ENCODE measurements at places on chromosomes 5 and 9.

DNA sequence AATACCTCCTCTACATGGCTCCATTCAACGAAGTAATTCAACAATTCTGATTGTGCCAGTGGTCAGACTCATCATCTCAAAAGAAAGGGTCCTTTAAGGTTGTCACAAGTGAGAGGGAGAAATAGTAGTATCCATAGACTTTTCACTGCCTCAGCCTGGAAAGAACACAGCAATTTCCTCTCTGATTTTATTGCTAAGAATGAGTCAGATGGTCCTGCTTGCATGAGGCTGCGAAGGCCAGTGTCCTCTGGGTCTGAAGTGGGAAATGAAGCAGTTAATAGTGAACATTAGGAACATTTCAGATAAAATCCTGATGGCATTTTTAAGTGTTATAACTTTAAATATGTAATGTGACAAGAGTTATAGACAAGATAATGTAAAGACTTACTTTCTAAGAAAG, 979.0 kb downstream of the EFNA5 start:
- DNase-seq = no peak

DNA sequence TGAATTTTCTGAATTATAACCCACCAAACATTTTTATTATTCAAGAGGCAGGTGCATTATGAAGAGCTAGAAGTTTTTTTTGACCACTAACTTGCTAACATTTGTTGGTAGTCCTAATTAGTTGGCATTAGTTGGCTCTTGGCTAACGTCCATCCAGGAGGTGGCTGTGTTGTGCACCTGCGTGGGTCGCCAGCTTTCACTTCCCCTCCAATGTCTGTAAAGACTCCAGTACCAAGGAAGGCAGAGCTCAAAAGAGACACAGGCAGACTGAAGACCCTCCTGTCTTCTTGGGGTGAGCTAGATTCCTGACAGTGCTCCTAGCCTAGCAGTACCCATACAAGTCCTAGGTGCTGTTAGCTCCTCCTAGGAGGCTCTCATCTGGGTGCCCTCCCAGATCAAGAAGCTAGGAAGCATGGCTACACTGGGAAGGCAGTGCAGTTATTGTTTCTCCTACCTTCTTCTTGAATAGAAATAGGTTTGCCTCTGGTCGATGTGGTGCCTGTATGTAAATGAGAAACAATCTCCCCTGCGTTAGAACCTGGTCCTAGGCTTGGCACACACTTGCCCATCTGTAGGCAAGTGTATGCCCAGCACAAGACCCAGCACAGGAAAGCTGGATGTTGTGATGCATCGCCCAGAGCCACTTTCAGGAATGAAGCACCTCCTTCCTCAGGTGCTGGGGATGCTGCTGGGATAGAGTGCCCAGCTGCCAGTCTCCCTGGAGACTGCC, 190.9 kb downstream of the ICE1 start:
- DNase-seq = no peak

GRCh38 chr9:114006931-114007691, 71.0 kb downstream of the AMBP start:
- DNase-seq = peak; percentile 25

DNA sequence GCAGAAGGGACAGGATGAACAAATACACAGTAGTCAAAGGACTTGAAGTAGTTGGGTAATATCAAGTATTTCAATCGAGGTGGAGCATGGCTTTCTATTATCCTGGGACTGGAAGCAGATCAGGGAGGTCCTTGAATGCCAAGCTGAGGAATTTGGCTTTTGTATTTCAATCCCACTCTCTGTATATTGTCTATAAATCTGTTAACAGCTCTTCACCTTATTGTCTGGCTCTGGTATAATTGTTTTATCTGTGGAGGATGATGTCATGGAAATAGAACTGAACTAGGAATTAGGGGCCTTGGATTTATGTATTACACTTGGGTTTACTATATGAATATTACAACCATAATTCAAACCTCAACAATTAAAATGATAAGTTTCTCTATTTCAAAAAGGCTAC, 6.3 kb upstream of the ADAMTSL1 start:
- DNase-seq = no peak

- no peak for DNase-seq
Measured at GRCh38 chr5:138597661-138598400, 22.6 kb upstream of the HSPA9 start.

DNA sequence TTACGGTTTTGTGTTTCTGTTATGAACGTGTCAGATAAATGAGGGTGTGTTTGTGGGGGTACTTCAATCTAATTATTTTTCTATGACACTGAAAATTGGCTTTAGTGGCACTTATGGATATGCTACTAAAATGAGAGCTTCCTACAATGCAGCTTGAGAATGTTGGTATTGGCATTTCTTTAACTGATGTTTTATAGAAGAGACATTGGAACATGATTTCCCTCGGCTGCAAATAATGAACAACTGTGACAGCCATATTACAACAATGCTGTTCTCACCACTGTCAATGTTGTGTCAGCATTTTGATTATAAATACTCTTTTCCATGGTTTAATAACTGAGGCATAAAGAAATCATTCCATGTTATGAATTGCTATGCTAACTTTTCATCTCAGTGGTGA, 279.4 kb downstream of the KDM4C start:
- no peak for DNase-seq

DNA sequence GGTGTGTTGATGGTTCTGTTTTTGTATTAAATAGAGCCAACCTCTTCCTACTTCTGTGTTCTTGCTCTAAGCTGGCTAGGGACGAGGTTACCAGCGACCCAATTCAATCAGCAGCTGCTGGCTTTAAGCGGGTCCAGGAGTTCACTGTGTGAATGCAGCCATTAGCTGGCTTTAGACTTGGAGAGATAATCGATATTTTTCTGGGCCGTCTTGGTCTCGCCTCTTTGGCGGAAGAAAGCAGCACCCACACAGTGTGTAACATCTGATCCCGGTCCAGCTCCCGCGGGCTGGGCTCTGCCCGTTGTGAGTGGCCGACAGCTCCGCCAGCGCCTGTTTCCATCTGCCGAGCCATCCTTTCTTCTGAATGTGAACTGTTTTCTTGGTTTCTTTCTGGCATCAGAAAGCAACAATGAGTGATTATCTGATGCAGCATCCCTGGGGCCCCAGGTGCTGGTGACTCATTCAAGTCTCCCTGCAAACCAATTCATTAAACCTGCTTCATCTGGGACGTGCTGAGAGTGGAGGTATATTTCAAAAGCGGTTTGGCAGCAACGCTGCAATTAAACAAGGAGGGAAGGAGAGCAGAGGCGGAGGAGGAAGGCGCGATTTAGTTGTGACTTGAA, 90.8 kb upstream of the IRX4 start:
- DNase-seq = no peak

- no peak for DNase-seq
Measured at GRCh38 chr5:3650320-3650719, 54.7 kb downstream of the IRX1 start.

DNA sequence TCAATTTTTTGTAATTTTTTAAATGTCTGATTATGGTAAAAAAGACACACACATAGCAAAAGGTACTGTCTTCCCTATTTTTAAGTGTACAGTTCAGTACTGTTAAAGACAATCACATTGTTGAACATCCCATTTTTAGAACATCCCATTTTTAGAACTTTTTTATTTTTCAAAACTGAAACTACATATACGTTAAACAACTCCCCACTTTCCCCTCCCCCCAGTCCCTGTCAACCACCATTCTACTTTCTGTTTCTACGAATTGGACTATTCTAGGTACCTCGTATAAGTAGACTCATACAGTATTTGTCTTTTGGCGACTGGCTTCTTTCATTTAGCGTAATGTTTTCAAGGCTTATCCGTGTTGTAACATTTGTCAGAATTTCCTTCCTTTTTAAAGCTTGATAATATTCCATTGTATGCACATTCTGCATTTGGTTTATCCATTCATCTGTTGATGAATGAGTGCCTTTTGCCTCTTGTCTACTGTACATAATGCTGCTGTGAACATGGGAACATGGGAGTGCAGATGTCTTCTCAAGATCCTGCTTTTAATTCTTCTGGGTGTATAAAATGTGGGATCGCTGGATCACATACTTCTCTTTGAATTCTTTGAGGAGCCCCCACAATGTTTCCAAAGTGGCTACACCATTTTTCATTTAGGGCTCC, 154.0 kb downstream of the PIK3R1 start:
- no peak for DNase-seq

GRCh38 chr9:84331119-84331809, 9.3 kb downstream of the SLC28A3 start:
- DNase-seq = no peak

DNA sequence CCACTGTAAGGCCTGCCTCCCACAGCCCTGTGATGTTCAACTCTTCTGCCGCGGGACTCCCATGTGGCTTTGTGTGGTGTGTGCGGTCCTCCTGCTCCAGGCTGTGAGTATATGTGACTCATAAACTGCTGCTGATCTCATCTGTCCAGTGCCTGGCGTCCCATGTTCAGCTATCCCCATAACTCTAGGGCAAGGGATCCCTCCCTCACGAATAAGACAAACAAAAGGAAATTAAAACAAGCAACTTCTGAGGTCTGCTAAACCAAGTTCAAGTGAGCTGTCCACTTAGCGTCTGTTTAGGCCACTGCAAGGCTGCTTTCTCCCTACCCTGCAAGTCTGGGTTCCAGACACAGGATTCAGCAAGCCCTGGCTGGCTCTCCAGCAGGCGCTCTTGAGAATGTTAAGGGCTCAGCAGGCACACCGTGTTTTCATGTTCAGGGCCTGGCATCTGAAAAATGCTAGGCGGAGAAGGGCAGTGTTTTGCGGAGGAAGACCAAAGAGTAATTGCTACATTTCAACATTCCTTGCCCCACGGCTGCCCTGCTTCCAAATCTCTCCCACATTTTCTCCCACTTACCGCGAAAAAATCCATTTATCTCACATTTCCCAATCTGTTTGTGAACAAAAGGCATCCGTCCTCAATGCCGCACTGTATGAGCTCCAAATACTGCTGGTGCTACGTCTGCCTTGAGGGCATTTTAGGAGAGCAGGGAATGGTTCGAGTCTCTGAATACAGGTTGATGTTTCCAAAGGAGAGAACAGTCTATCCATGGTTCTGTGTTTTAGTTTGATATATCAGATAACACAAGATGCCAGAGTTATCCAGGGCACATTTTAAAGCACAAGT, 280.2 kb downstream of the SEMA5A start:
- DNase-seq = no peak

DNA sequence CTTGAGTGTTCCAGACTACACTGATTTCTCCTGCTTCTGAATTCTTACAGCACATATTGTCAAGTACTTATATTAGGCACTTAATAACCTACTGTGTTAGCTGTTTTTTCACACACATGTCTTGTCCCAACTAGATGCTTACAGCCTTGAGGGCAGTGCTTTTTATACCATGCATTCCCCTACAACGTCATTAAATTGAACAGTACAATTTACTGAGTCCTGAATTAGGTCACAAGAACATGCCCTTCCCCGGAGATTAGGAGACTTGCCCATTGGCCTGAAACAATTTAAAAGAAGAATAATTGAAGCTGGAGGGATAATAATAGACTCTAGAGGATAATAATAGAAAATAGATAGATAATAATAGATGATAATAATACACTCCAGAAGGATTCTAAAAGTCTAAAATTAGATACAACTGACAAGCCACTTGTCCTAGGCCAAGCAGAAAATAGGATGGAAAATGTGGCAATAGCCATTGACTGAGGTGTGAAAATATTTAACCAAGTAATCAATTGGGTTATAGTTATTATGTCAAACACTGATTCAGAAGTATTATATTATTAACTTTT, 112.6 kb upstream of the SLC12A2 start:
- DNase-seq = no peak

GRCh38 chr5:107484281-107484680, 186.5 kb downstream of the EFNA5 start:
- DNase-seq = no peak

DNA sequence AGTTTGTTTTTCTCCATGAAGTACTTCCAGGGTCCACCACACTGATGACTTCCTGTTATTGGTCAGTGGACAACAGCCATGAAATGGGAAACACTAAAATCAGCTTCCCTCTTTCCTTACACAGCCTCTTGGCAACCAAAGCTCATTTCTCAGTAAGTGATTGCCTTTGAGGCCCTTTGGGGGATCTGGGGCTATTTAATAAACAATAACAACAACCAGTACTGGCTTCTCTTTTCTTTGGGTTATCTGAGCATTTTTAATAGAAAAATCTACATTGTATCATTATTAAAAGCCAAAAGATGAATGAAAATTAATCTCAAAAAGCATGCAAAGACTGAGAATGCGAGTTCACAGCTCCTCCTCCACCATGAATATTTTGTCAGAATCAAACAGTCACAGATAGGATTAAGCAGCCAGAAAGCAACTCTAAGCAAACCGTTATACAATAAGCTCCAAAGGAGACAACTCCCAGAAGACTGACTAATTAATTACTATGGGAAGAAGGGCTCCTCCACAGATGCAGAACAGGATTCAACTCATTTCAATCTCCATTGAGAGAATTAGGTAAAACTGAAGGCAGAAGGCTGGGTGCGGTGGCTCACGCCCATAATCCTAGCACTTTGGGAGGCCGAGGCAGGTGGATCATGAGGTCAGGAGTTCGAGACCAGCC, 68.3 kb downstream of the SERINC5 start:
- DNase-seq = no peak

DNA sequence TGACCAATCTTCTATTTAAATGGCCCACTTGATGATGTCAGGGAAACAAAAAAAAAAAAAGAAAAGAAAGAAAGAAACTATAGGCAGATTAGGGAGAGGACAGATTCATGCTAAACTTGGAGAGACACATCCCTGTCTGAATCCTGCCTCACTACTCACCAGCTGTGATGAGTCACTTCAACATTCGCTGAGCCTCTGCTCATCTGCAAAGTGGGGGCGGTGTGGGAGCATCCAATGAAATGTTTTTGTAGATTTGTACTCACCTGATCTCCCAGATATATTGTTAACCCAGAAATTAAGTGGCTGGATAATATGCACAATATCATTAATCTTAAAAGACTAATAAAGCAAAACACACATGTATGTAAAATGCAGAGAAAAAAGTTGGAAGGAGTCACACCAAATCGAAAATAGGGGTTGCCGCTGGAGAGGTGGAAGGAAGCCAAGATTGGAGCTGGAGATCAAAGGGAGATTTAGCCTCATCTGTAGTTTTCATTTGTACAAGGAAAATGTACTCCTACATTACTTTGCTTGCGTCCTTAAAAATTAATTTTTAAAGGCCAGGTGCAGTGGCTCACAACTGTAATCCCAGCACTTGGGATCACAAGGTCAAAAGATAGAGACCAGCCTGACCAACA, 17.0 kb upstream of the ERGIC1 start:
- DNase-seq = peak; percentile 26

DNA sequence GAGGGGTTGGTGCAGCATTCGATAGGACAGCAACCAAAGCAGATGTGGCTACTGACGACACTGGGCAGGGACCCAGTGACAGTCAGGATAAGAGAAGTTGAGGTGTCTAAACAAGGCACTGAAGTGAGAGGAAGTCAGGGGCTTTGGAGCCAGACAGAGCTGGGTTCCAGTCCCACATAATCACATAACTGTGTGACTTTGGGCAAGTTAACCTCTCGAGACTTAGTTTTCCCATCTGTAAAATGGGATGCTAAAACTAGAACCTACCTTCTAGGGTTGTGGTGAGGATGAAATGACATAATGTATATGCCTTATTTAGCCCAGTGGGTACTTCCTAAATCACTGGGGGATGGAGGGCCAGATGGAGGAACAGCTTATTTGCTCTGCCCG, 3.1 kb downstream of the ANGPTL2 start:
- DNase-seq = no peak

GRCh38 chr5:2259494-2260107, 376.9 kb upstream of the IRX4 start:
- no peak for DNase-seq
